Progenitor cell of endocrine pancreas (in vitro differentiated cells): ENCODE measurements at places on chromosomes 7 and 10. TPM values are rescaled to one million over a fixed set of nuclear protein-coding genes. Genes with fewer than 3 reads are reported as not detected.
A peak's percentile ranks its signal among the peaks of the same experiment; 100 is the strongest.

DNA sequence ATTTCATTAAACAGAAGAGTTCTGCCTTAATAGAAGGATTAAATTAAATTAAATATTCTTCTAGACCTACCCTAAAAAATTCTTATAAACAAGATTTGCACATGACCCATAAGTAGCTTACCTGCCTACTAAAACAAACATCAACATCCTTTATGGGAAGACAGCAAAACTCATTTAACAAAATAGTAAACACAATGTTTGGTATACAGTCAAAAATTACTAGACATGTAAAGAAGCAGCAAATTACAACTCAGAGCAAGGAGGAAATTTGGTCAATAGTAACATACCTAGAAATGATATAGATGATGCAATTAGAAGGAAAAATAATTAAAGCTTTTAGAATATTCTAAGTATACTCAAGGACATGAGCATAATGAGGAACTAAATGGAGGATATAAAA lies 27.9 kb downstream of the CCDC172 start:
- peaks cover 7% of the 10 kb centered on the region for H3K27me3 ChIP-seq
- DNase-seq, result no peak
- H3K36me3 ChIP-seq, result no peaks in the 10 kb centered on the region
- no peak overlapping the region for H3K27ac ChIP-seq

DNA sequence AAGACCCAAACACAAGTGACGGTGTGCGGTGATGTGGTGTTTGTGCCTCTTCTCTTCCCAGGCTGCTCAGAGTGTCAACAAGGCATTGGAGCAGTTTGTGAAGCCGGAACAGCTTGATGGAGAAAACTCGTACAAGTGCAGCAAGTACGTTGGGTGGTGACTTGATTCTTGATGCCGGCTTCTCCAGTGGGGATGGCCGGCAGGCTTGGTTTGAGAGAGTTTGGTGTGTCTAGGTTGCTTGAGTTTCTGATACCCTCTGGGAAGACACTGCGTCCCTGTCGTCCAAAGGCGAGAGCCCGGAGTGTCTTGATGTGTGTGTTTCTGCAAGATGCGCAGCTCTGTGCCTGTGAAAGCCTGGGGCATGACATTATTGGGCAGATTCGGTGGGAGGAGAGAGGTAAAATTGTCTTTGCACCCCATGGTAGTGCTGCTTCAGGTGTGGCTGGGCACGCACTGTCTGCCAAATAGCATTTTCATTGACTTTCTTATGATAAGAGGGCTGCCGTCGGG lies 111.8 kb downstream of the ANKRD61 start:
- no peak overlapping the region for H3K4me3 ChIP-seq
- peak overlapping the region; percentile 7 for H3K27ac ChIP-seq
- no peaks in the 10 kb centered on the region for H3K27me3 ChIP-seq
- no peak for DNase-seq
- H3K36me3 ChIP-seq, result peaks cover 33% of the 10 kb centered on the region

DNA sequence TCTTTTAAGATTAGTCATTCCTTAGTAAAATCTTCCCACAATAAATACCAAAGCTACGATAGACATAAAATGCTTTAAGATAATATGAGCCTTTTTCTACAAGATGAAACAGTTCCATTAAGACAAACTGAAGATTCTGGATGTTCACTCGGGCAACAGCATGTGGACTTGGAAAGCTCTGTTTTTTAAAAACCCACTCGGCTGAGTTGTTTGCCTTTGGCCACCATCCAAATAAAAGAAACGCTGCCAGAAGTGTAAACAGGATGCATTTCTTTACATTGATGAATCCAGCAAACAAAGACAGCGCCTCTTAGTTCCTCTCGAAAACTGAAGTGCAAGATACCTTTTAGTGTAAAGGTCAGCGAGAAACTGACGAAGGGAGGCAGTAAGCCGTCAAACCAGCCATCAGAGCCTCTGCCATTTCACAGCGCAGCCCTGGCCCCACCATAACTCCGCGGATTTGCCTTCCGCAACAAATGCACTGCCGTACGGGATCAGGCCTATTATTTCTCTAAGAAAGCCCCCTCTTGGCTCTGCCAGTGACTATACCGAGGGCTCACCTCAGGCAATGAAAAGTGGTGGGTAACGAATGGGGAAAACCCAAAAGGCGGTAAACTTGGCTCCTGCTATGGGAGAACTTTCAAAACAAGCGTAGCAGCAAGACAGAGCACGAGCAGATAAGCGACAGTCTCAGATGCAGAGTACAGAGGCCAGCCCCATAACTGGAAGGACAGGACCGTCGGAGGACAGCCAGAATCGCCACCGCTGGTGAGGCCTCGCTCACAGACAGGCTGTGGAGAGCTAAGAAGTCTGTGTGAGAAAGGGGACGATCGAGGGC lies 41.4 kb downstream of the GNA12 start:
- peaks cover 39% of the 10 kb centered on the region for H3K4me1 ChIP-seq
- no peak for DNase-seq

DNA sequence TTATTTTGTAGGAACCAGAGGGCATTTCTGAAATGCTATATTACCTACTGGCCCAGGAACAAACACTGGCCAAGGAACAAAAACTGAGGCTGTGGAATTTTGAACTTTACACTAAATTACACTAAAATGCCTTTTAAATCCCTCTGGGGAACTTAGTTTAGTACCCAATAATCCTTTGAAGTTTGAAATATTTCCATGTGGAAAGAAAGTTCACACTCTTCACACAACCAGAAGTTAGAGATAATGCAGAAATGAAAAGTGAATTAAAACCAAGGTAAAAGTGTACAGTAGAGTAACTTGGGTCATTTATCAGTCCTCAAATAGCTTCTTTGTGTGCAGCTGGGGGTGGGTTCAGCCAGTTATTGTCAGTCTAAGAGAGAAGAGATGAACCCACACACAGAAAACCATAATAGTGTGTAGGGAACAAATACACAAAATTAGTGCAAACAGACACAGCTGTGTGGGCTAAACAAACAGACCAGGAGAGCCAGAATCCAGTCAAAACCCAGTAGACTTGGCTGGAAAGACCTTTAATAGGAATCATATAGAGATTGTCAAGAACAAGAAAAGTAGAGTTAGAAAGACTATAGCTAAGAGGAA lies 46.5 kb upstream of the DGKI start:
- no peaks in the 10 kb centered on the region for H3K27me3 ChIP-seq
- no peak overlapping the region for H3K27ac ChIP-seq
- H3K36me3 ChIP-seq, result peaks cover 38% of the 10 kb centered on the region
- no peak overlapping the region for H3K4me3 ChIP-seq
- DNase-seq, result no peak

DNA sequence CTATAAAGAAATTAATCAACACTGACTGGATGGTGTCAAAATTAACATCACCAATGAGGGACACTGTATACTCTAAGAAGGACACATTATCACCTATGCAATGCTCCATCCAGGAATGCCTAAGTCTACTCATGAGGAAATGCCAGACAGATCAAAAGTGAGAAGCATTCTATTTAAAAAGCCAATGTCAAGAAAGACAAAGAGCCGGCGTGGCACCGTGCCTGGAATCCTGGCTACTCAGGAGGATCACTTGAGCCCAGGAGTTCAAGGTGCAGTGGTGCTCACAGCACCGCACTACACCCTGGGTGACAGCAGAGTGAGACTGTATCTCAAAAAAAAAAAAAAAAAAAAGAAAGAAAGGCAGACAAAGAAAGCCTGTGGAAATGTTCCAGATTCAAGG lies 45.5 kb upstream of the ANAPC16 start:
- H3K4me1 ChIP-seq, result peaks cover 7% of the 10 kb centered on the region
- peaks cover 7% of the 10 kb centered on the region for H3K36me3 ChIP-seq
- no peak overlapping the region for H3K4me3 ChIP-seq
- no peak overlapping the region for H3K27ac ChIP-seq
- DNase-seq, result no peak

- no peak overlapping the region for H3K4me3 ChIP-seq
- peaks cover 4% of the 10 kb centered on the region for H3K4me1 ChIP-seq
- no peak for DNase-seq
- H3K27me3 ChIP-seq, result peaks cover 18% of the 10 kb centered on the region
These were observed 8.3 kb downstream of the COBL start for GRCh38 chr7:51308265-51308664.

DNA sequence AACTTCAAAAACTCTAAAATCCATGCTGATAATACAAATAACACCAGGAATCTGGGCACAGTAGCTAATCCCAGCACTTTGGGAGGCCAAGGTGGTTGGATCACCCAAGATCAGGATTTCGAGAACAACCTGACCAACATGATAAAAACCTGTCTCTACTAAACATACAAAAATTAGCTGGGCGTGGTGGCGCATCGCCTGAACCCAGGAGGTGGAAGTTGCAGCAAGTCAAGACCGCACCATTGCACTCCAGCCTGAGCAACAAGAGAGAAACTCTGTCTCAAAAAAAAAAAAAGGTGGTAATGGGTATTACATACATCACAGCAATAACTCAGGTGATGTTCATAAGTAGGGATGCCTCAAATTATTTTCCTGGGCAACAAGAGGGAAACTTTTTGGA lies 315.0 kb upstream of the MEOX2 start:
- H3K27ac ChIP-seq, result no peak overlapping the region
- no peaks in the 10 kb centered on the region for H3K36me3 ChIP-seq
- no peak for DNase-seq
- H3K4me3 ChIP-seq, result no peak overlapping the region
- H3K27me3 ChIP-seq, result no peaks in the 10 kb centered on the region

DNA sequence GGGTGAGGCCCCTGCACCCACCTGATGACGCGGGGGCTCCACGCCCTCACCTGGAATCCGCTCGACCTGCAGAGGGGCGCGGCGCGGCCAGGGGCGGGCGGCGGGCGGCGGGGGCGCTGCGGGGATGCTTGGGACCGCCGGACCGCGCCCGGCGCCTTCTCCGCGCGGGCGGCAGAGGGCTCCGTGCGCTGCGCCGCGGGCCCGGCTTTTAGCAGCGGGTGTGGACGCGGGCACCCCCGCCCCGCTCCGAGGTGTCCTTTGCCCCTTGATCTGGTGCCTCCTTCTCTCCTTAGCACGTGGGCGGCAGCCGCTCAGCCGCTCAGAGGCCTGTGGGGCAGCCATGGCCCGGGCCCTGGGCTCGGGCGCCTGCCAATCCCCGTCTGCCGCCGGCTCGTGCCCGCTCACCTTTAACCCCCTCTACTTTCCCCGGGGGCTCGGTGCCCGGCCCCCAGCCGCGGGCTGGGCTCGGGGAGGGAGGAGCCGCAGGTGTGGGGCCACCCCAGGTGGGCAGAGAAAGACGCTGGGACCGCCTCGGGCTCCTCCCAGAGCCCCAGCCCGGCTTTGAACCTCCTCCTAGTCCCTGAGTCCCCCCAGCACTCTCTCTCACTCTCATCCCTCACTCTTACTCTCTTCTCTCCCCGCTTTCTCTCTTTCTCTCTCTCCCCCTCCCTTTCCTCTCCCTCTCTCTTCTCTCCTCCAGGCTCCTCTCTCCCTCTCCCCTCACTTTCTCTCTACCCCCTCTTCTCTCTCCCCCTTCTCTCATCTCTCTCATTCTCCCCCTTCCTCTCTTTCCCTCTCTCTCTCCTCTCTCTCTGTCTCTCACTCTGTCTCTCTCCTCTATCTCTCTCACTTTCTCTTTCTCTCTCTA lies 19.7 kb upstream of the VPS37D start:
- no peaks in the 10 kb centered on the region for H3K36me3 ChIP-seq
- DNase-seq, result peak; percentile 48
- no peaks in the 10 kb centered on the region for H3K4me1 ChIP-seq
- peak overlapping the region; percentile 41 for H3K4me3 ChIP-seq

FGFBP3 gene
- 5.9 and 6.2 TPM in 2 replicates for total RNA-seq
